Tibial nerve (tissue), 4 donors: ENCODE measurements at places on chromosomes 4 and X.
A peak's percentile ranks its signal among the peaks of the same experiment; 100 is the strongest.

- no peaks in the 10 kb centered on the region for H3K4me1 ChIP-seq
- no peak overlapping the region for H3K27ac ChIP-seq
- H3K27me3 ChIP-seq = no peaks in the 10 kb centered on the region
- no peak for DNase-seq
These were observed 1404.1 kb upstream of the IGFBP7 start for GRCh38 chr4:58514299-58514698.

DNA sequence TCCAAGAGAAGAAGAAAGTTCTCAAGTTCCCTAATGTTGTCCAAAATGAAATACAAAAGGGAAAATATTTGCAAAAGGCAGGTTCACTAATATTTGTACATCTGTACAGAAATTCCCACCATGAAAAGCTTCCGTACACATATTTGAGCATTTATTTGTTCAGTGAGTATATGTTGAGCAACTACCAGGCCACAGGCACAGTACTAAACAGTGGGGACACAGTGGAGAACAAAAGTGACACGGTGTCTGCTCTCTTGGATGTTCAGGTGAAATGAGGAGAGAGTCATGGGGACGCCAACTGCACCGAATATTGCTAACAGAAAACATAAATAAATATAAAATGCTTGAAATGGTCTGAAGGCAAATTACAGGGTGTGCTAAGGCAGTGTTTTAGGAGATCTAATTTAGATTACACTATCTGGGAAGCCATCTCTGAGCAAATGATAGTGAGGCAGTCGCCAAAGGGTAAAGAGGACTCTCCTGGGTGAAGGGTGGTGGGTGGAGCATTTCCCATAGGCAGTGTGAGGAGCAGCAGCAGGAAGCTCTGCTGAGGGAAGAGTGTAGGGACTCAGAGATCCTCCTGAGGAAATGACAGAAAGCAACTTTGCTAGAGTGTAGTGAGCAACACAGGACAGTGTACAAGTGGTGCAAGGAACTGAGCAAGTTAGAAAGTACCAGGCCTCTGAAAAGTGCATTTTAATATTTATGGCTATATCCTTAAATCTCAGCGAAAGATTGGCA is 375.2 kb downstream of the GALNTL6 start:
- DNase-seq = no peak
- H3K27ac ChIP-seq = no peak overlapping the region
- no peak overlapping the region for H3K4me3 ChIP-seq
- H3K36me3 ChIP-seq = no peaks in the 10 kb centered on the region
- H3K27me3 ChIP-seq = no peaks in the 10 kb centered on the region
- no peaks in the 10 kb centered on the region for H3K4me1 ChIP-seq

DNA sequence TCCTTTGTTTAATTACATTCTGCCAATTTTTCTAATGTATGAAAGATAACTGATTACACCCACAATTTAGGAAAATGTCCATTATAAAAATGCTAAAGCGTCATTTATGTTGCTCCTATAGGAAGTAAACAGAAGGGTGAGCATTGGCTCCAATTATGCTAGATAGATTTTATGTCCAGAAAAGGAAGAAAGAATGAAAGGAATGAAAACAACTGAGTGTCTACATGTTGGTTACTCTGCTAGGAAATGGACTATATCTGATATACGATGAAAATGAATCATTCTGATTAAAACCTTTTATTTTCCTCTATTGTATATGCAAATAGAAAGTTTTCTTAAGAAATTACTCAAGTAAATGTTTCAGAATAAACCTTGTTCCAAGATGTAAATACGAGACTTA is 1.6 kb downstream of the ENAM start:
- DNase-seq = no peak
- H3K36me3 ChIP-seq = no peaks in the 10 kb centered on the region
- H3K4me3 ChIP-seq = no peak overlapping the region
- no peak overlapping the region for H3K27ac ChIP-seq

GRCh38 chr4:147822128-147822527 is 90.2 kb downstream of the ARHGAP10 start:
- peaks cover 26% of the 10 kb centered on the region for H3K4me1 ChIP-seq
- H3K27me3 ChIP-seq = no peaks in the 10 kb centered on the region
- no peaks in the 10 kb centered on the region for H3K36me3 ChIP-seq
- peak; percentile 94 for DNase-seq
- H3K4me3 ChIP-seq = no peak overlapping the region

DNA sequence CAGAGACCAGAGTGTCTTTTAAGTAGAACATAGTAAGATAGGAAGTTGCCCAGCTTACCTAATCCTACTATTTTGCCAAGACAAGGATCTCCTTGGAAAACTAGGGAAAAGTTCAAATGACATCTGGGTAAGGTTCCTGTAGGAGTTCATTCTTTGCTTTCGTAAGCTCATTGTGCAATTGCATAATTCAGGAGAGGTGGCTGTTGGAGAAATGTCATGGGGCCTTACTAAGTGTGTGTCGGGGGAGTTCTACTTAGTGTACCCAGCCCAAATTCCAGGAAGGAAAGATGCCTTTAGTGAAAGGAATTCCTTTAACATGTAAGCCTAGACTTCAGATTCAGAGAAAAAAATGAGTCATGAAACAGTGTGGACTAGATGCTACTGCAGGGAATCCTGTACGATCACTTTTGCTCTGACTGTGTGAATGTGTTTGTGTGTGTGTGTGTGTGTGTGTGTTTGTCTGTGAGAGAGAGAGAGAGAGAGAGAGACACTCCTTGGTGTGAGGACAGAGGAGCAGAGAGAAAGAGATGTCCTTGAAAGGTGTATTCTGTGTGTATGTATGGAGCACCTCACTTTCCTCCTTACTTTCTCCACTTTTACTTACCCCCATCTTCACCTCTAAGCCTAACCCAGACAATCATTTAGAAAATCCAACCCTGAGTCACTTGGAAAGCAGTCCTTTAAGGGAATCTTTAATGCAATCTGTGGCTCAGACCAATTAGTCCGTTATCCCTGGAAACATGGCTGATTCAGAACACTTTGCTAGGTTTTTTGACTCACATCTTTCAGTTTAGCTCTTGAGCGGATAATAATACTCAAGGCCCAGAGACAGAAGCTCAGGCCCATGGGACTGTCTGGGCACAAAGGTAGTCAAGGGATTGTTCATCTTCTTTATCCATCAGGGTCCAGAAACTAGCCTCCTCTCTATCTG is 114.5 kb upstream of the ACSL4 start:
- no peaks in the 10 kb centered on the region for H3K27me3 ChIP-seq
- no peaks in the 10 kb centered on the region for H3K4me1 ChIP-seq
- no peak for DNase-seq
- H3K36me3 ChIP-seq = no peaks in the 10 kb centered on the region
- no peak overlapping the region for H3K4me3 ChIP-seq

DNA sequence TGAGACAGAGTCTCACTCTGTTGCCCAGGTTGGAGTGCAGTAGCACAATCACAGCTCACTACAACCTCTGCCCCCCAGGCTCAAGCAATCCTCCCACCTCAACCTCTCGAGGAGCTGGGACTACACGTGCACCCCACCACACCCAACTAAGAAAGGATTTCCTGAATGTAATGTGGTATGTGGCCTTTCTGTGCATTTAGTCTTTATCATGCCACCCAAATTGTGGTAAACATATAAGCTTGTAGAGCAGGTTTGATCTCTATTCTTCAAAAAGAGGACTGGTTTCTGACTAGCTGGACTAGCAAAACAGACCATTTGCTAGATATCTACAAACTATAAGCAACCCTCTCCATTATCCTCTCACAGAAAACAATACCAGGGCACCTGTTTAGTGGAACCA is 33.6 kb downstream of the ELOVL6 start:
- H3K36me3 ChIP-seq = peaks cover 5% of the 10 kb centered on the region
- no peak overlapping the region for H3K27ac ChIP-seq
- H3K27me3 ChIP-seq = no peaks in the 10 kb centered on the region
- no peak overlapping the region for H3K4me3 ChIP-seq
